ENCODE measurements at places on chromosomes 3 and 15.
A peak's percentile ranks its signal among the peaks of the same experiment; 100 is the strongest.

- no peak for DNase-seq
Measured at GRCh38 chr15:65033659-65034269, 4.3 kb upstream of the MTFMT start.

GRCh38 chr3:8557298-8557697 is 55.7 kb downstream of the LMCD1 start:
- no peak for DNase-seq

DNA sequence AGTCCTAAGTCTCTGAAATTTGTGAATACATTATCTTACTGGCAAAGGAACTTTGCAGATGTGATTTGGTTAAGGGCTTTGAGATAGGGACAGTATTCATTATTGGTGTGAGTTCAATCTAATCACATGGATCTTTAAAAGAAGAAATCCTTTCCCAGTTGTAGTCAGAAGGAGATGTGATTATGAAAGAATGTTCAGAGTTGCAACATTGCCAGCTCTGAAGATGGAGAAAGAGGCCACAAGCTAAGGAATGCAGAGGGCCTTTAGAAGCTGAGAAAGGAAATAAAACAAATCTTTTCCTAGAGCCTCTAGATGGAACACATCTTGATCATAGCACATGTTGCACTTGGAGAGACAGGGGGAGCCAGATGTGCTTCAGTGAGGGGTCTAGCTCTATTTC is 27.7 kb upstream of the SIAH2 start:
- DNase-seq, result no peak

DNA sequence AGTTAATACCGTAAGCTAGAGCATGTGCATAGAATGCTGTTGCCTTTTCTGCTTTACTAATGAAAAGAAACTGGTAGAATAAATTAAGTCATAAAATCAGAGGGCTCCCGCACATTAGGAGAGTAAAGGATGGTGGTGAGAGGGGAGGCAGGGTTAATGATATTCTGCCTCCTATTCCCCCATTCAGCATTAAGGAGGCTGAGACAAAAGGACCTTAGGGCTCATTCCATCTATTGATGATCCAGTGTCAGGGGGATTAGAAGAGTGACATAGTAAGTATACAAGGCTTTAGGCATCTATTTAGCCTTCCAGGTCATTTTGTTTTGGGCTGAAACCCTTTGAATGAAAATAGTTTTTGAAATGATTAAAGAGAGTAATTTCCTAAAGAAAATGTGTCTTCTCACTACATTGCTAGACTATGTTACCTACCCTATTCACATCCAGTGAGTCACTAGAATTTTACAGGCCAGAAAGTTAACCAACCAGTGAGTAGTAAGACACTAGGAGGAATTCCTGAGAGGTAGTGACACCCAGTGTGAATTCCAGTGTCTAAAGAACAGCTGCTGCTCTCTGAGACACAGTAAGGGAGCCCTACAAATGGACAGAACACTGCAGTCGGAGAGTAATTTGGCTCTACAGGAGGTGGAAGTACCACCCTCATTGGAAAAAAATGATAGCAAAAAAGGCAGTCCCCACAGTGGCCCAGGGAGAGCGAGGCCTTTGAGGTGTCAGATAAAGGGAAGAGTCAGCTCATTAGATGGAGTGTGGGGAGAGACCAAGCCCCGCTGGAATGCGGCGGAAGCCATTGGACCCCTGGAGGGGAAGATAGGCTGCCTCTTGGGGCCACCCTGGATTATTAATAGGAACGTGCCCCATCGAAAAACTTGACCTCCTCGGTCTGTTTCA is 67.6 kb downstream of the TUSC7 start:
- DNase-seq, result no peak

DNA sequence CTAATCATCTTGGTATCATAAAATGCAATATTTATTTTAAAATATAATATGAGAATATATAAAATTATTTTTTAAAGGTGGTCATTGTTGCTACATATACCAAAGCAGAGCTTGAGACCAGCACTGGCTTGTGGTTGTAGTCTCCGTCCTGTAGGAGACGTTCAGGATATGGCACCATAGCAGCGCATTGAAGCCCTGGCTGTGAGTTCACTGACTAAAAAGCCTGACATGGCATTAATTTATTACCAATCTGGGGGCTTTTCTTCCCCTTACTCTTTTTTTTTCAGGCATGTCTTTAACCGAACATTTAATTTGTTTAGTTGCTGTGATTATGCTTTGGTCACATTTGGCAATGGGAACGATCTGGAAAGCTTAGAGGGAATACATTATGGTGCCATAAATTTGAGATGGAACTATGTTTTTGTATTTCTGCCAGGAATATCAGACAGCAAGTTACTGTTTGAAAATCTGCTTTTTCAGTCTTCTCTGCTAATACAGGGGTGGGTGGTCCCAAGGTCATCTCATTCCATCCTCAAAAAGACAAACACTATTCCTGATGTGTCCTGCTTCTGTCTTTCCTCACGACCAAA is 108.5 kb downstream of the ZIC4 start:
- DNase-seq, result no peak

DNA sequence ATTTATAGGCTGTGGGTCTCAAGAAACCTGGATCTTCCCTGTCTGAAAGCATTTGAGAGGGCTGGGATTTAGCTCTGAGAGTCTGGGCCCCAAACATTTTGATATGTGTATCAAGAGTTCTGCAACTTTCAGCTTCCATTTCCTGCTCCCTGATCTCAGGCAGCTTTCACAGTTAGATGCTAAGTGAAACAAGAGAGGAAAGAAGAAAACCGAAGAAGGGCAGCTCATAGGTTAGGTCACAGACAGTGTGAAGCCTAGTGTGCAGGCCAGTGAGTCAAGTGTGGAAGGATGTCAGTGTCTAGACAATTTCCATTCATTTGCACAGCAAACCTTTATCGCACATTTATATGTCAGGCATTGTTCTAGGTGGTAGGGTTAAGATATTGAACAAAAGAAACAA is 173.6 kb upstream of the PROK2 start:
- DNase-seq, result no peak

- no peak for DNase-seq
Measured at GRCh38 chr3:113273604-113274378, 62.4 kb downstream of the BOC start.

- DNase-seq, result no peak
Measured at GRCh38 chr3:194110483-194110882, 25.5 kb upstream of the HES1 start.

DNA sequence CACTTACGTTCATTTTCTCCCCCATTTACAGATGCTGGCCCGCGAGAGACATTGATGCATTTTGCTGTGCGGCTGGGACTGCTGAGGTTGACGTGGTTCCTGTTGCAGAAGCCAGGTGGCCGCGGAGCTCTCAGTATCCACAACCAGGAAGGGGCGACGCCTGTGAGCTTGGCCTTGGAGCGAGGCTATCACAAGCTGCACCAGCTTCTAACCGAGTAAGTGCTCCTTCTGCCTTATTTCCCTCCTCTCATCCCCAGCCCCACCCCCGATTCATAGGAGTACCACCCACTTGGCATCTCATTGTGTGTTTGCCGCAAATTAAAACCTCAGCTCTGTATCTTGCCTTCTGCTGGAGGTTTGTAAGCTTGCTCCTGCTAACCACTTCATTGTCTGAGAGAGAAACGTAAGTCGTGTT is 163.3 kb downstream of the AKAP13 start:
- no peak for DNase-seq

DNA sequence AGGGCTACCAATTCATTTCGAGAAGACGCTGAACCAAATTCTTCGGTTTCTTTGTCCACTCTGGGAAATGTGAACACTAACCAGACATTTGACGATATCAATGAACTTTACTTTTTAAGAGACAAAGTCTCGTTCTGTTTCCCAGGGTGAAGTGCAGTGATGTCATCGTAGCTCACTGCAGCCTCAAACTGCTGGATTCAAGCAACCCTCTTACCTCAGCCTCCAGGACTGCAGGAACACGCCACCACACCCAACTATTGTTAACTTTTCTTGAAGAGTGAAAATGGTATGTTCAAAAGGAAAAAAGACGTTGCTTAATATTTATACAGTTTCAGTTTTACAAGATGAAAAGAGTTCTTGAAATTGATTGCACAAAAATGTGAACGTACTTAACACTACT is 30.6 kb downstream of the MB21D2 start:
- no peak for DNase-seq

DNA sequence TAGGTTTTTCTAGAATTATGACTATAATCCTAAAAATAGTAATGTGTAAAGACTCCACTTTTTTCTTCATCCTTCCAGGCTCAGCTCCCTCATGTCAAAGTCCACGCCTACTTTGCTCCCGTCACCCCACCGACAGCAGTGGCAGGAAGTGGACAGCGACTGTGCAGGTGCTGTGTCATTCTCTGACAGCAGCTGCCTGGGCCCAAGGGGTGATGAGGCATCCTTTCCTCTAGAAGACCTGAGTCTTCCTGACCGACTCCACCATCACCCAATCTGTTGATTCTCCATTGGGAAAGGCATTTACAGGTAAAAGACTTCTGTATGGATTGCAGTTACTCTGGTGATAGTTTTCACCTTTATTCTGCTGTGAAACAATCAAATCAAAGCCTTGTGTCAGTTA is 54.8 kb downstream of the UBP1 start:
- no peak for DNase-seq

DNA sequence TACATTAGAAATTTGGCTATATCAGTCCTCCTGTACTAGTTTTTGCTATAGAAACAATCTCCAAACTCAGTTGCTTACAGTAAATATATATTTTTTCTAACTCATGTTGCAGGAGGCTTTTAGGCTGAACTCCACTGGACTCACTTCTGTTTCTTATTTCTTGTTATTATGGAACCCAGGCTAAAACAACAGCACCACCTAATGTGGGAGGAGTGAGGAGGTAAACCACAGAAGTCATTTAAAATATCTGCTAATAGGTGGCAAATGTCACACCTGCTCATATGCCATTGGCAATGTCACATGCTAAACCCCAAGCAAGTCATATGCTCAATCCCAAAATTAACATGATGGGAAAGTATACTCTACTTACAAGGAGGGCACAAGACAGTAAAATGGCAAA is 462.2 kb downstream of the PLOD2 start:
- DNase-seq, result no peak

GRCh38 chr15:41923401-41923997 is 29.6 kb upstream of the SPTBN5 start:
- DNase-seq, result no peak

- DNase-seq, result no peak
Measured at GRCh38 chr3:152706991-152707713, 127.8 kb upstream of the P2RY1 start.

DNA sequence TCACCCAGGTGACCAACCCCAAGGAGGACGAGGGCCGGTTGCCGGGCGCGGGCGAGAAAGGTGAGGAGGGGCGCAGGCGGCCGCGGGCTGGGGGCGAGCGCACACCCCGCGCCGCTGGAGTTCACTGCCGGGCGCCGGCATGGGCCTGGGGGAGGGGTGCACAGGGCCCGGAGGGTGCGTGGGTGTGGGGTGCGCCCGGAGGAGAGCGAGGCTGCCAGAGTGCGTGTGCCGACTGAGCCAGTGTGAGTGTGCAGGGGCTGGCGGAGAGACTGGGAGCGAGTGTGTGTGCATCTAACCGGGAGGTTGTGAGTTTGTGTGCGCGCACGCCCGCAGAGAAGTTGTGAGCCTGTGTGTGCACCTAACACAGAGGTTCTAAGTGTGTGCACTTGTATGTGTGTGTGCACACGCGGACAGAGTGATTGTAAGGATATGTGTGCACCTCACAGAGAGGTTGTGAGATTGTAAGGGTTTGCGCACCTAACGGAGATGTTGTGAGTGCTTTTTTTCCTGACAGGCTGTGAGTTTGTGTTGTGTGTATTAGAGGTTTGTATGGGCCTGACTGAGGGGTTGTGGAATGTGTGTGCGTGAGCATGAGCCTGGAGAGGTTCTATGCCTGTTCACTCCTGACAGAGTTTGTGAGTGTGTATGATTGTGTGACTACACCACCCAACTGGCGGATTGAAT is 681 bp downstream of the CTDSPL start:
- DNase-seq, result peak; percentile 12

- DNase-seq, result no peak
Measured at GRCh38 chr3:12670365-12671119, 6.6 kb upstream of the RAF1 start.

- no peak for DNase-seq
Measured at GRCh38 chr15:98646546-98647025, 1.8 kb upstream of the IGF1R start.

DNA sequence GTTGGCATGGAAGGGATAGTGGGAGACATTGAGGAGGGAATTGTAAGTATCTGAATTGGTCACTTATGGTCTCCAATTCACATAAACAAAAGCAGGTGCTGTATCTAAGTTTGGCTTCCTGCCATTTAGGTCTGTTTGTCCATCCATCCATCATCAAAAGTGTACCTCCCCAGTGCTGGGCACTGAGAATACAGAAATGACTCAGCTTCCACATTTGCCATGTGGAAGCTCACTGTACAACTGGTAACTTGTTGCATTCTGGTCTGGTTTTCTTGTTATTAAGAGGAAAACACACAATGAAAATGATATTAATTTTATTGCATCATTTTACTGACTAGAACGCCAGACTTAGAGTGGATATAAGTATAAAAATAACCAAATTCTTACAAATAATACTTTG is 30.9 kb upstream of the MUC13 start:
- DNase-seq, result no peak
